ENCODE measurements at places on chromosomes 11 and 22. TPM values are rescaled to one million over a fixed set of nuclear protein-coding genes. Genes with fewer than 3 reads are reported as not detected.
A peak's percentile ranks its signal among the peaks of the same experiment; 100 is the strongest.

GRCh38 chr11:8006349-8006977 lies 19.3 kb downstream of the EIF3F start:
- peak; percentile 63 for DNase-seq
- H3K27me3 ChIP-seq, result no peaks in the 10 kb centered on the region
- no peaks in the 10 kb centered on the region for H3K36me3 ChIP-seq
- H3K4me3 ChIP-seq, result no peak overlapping the region
- H3K4me1 ChIP-seq, result no peaks in the 10 kb centered on the region

TOP3B gene
- total RNA-seq, result 28.5 TPM

- peaks cover 26% of the 10 kb centered on the region for H3K27me3 ChIP-seq
- no peak overlapping the region for H3K4me3 ChIP-seq
- no peak for DNase-seq
These were observed 139.2 kb downstream of the HIPK3 start for GRCh38 chr11:33396361-33396760.

GAL3ST3 gene
- not detected for total RNA-seq

DNA sequence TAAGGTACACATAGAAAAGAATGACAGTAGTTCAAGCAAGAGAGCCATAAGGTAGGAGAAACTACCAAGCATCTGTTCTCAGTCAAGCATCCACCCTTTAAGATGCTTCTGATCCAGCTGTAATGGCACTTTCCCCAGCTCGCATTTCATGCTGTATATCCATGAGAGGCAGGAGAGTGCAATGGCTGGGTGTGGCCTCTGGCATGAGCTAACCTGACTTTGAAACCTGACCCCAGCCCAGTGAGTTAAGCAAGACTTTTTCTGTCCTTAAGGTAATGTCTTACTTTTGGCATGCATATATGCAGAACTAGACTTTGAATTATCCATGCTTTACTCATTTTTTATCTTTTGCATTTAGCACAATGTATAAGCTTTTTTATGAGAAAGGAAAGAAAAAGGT lies 79.8 kb upstream of the CNTN5 start:
- no peak for DNase-seq
- H3K4me1 ChIP-seq, result no peaks in the 10 kb centered on the region
- no peak overlapping the region for H3K27ac ChIP-seq
- no peaks in the 10 kb centered on the region for H3K27me3 ChIP-seq
- no peaks in the 10 kb centered on the region for H3K36me3 ChIP-seq
- no peak overlapping the region for H3K4me3 ChIP-seq

DNA sequence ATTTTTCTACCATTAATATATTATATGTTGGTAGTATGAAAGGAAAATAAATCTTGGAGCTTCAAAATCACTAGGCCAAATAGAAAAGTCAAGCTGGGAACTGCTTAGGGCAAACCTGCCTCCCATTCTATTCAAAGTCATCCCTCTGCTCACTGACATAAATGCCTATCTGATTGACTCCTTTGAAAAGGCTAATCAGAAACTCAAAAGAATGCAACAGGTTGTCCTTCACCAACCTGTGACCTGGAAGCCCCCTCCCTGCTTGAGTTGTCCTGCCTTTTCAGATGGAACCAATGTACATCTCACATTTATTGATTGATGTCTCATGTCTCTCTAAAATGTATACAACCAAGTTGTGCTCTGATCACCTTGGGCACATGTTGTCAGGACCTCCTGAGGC lies 3.2 kb upstream of the TRIM34 start:
- H3K27ac ChIP-seq, result no peak overlapping the region
- no peaks in the 10 kb centered on the region for H3K36me3 ChIP-seq

APOBEC3B gene
- 13.9 TPM for total RNA-seq

- H3K27ac ChIP-seq, result no peak overlapping the region
- no peaks in the 10 kb centered on the region for H3K36me3 ChIP-seq
- H3K4me1 ChIP-seq, result no peaks in the 10 kb centered on the region
- DNase-seq, result no peak
These were observed 13.5 kb downstream of the FSHB start for GRCh38 chr11:30244265-30244664.

Measured in HepG2 (cell line).